EL (cell line): ENCODE measurements at places on chromosomes 2 and 18.

DNA sequence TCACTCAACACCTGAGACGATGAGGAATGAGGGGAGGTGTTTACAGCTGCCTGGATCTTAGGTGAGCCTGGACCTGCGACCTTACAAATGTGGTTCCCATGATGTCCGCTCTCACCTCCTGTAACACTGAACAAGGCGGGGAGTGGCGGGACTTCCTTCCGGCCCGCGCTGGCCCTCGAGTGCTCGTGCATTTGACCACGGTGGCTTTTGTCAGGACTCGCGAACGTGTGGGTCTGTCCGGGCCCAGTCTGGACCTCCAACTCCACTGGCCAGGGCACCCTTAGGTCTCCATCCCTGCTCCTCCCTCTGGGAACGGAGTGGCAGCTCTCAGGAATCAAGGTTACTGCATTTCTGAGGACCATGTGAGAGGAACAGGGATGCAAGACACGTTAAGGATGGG, 263.0 kb upstream of the SALL3 start:
- no peak for DNase-seq

DNA sequence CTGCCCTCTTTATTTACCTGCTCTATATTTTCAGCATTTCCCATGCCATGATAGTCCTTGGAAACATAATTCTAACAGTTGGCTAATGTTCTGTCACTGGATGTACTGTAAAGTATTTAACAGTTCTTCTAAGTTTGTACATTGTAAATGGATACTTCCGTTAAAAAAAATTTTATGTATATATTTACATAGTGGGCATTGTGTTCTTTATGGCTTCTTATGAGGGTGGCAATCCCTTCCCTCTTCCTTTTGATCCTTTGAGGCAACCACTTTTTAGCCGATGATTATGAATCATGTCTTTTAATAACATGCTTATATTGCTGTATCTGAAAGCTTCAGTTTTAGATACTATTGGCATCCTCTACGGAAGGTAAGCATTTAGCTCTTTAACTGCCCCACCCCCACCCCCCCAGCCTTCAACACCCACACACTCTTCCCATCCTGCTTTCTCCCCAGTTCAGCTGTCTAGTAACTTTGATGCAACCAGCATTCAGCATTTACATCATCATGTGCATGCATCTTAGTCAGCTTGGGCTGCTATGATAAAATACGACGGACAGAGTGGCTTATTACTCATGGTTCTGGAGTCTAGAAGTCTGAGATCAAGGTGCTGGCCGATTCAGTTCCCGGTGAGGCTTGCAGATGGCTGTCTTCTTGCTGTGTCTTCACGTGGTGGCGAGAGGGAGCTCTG, 21.0 kb upstream of the EDAR start:
- peak; percentile 13 for DNase-seq

- no peak for DNase-seq
Observed at GRCh38 chr2:53035153-53035552, 732.5 kb upstream of the CHAC2 start.

GRCh38 chr2:177606636-177607035, 214.1 kb downstream of the AGPS start:
- DNase-seq, result peak; percentile 57

GRCh38 chr2:113281910-113282746, 3.4 kb upstream of the PAX8 start:
- peak; percentile 23 for DNase-seq

DNA sequence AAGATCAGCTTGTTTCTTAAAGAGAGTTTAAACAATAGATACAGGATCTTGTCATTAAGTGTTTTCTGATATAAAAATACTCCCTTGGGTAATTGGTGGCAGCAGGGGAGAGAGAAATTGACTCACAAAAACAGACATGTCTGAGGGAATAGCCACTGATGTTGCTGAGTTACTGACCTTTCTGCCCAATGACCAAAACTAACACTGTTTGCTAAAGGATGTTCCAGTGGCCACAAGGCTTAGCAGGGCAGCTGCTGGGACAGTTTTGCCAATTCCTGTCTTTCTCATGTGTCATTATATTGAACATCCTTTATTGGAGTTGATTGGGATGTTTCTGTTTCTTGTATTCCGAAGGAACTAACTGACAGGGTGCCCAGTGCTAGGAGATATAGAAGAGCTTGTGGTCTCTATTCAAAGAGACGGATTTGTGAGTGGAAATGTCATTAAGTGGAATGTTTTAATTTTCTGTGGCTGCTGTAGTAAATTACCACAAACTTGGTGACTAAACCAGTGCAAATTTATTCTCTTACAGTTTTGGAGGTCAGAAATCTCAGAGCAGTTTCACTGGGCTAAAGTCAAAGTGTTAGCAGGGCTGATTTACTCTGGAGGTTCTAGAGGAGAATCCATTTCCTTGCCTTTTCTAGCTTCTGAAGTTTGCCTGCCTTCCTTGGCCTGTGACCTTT, 124.8 kb upstream of the RMDN2 start:
- no peak for DNase-seq

DNA sequence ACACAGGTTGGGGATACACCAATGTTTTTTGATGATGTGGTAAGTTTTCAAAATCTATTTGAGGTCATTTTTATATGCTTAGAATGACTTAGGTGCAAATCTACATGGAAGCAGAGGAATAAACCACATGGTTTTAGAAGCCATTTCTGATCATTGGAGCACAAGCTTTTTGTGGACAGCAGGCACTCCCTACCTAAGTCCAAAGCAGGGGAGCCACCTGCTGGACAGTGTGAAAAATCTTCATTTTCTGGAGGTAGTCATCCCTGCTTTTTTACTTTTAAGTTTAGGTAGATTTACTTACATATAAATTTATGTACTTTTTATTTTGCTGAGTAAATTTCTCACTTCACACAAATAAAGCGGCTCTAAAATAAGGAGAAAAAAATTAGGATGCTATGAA, 323.2 kb downstream of the PLCL1 start:
- peak; percentile 43 for DNase-seq
